Keratinocyte (primary cell): ENCODE measurements at places on chromosomes 4 and X. TPM values are rescaled to one million over a fixed set of nuclear protein-coding genes. Genes with fewer than 3 reads are reported as not detected.

DNA sequence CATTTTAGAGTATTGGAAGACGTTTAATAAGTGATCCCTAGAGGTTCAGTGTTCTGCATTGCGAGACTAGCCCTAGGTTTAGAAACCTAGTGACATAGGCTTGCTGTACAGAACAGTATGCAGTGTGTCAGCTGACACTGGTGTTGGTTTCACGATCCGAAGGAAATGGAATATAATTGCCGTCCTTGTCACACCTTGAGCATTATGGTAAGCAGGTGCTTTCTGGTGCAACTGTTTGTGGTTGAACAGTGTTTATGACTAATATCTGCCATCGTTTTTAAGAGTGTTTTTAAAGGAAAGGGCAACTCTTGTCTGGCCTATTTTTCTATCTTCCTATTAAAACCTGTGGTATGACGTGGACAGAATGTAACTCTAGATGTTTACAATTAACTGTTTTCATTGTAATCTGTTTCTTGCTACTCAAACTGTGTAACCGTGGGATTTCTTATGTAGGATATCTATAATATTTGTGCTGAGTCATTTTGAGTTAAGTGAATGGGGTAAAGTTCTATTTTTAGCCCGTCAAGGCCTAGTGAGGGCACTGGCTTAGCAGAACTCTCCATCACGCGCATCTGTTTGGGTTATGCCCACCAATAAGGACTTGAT lies 53.8 kb upstream of the TBC1D14 start:
- no peak for DNase-seq

GRCh38 chrX:119638725-119639471 lies 32.7 kb upstream of the NKRF start:
- DNase-seq: no peak

DNA sequence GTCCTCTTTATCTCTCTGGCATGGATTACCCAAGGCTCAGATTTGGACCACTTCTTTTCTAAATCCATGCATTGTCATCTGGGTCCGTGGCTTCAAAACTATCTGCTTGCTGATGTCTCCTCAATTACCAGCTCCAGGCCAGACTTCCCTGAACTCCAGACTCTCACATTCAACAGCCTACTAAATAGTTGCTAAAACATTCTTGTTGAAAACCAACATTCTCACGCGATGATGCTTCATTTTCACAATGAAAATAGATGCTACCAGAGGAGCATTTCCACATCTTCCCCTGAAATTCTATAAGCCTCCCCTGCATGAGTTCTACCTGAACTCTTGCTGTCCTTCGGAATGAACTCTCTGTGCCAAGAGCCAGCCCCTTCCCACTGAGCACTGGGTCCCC lies 5.2 kb upstream of the TLR6 start:
- DNase-seq: no peak

DNA sequence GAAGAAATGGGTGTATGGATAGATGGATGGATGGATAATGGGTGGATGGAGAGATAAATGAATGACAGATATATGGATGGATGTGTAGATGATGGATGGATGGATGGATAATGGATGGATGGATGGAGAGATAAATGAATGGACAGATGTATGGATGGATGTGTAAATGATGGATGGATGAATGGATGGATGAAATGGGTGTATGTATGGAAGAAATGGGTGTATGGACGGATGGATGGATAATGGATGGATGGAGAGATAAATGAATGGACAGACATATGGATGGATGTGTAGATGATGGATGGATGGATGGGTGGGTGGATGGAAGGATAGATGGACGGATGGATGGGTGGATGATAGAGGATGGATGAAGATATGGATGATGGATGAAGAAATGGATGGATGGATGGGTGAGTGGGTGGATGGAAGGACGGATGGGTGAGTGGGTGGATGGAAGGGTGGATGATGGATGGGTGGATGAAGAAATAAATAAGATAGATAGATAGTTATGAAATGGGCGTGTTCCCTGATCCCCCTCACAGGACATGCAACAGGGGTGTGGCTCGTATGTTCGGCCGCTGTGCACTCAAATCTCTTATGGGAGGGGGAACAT lies 91.1 kb upstream of the NKX1-1 start:
- no peak for DNase-seq

DNA sequence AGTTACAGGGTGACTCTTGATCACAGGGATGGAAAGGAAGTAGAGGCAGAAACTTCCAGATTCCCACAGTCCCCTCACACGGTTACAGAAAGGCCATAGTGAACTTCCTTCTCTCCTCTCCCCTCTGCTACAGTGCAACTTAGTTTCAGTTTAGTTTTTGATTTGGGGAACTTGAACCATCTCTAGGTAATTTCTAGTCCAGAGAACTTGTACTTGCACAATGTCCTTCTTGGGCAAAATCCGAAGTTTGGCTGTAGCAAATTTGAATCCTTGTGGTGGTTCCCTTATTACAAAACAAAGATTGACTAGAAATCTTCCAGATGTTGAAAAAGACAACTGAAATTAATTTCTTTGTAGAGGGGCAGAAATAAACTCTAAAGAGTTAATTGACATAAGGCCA lies 1.2 kb upstream of the BLTP1 start:
- DNase-seq: no peak

- no peak for DNase-seq
These were observed 9.3 kb upstream of the CNGA2 start for GRCh38 chrX:151725338-151725614.

- no peak for DNase-seq
These were observed 8.8 kb downstream of the TET2 start for GRCh38 chr4:105155426-105155825.

- DNase-seq: no peak
These were observed 474.7 kb downstream of the PCDH7 start for GRCh38 chr4:31194823-31195222.

DNA sequence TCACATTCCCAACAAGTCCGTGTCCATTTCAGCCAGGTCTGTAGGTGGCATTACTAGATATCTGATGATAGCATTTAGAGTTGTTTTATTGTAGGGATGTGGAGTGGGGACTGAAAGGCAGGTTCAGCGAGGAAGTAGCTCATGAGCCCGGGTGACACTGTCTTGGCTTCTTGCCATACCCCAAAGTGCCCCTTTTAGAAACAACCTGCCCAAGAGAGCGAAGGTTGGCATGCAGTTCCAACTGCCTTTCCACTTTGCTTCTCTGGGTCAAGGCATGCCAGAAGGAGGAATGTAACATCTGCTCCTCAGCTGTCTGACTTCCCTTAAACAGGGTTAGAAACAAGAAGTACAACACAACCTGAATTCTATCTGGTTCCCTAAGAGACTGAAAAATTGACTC lies 9.0 kb downstream of the GRIA3 start:
- DNase-seq: no peak

The REPS2 gene
- 2.4 to 2.6 TPM (median 2.4 TPM) in 3 replicates for polyA plus RNA-seq

The LNX1 gene
- polyA plus RNA-seq: 0.17 to 0.32 TPM (median 0.22 TPM) in 3 replicates

The ESX1 gene
- polyA plus RNA-seq: 0.03 TPM in 1 of 3 replicates, not detected in the others

The AFF2 gene
- polyA plus RNA-seq: 0.01 to 0.03 TPM (median 0.02 TPM) in 3 replicates
